AG10803 (cell line): ENCODE measurements at places on chromosomes 2 and 18.

GRCh38 chr2:75707901-75708300 lies 2.8 kb downstream of the GCFC2 start:
- DNase-seq = peak; percentile 25

- DNase-seq = no peak
Observed at GRCh38 chr2:11711751-11712150, 34.7 kb upstream of the LPIN1 start.

DNA sequence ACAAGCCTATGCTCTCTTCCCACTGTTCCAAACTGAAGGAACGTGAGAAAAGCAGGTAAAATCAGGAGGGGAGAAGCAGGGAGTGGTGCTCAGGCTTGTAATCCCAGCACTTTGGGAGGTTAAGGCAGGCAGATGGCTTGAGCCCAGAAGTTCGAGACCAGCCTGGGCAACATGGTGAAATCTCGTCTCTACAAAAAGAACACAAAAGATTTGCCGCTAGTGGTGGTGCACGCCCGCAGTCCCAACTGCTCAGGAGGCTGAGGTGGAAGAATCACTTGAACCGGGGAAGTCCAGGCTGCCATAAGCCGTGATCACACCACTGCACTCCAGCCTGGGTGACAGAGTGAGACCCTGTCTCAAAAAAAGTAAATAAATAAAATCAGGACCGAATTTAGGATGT lies 1.3 kb upstream of the TMSB10 start:
- no peak for DNase-seq

DNA sequence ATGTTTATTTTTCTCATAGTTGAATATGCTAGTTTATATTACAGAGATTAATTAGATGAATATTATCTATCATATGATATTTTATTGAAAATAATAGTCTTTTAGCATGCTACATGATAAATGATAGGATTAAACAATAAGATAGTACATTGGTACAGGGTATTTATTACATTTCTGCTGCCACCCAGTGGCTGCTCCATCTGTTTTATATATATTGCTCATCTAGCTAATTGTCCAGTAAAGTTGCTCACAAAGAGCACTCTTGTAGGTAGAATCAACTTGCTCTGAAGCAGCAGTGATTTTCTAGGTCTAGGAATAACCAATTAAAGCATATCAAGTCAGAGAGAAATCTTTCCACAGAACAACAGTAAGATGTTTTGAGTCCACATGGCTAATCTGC lies 183.3 kb downstream of the ASXL3 start:
- DNase-seq = peak; percentile 23

GRCh38 chr2:98921062-98921461 lies 15.0 kb downstream of the CRACDL start:
- no peak for DNase-seq

DNA sequence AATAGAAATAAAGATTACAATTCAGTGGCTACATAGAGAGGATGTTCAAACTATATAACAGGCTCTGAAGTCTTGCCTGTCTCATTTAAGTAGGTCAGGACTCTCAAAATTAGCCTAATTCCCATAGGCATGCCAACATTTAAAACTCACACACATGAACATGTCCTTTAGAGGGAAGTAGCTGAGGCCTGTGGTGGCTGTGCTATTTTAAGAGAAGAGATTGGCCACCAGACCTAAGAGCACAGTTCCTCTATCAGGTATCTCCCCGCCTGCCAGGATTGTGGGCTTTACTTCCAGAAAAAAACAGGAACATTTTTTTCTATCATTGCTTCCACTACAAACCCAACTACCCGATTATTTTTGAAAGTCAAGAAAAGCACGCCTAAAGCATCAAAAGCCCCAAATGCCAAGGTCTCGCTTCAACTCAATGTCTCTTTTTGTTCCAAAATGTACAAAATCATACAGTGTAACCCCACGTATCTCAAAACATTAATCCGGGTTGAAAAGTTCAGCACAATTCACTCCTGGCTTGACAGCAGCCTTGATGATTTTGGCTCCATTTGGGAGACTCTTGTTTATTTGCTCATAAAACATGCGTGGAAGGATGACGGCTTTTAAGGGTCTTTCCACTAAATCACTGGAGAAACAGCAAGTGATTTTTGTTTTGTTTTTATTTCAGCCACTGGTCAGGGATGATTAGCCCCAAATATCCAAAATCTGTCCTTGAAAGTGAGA lies 15.3 kb downstream of the FHL2 start:
- no peak for DNase-seq

DNA sequence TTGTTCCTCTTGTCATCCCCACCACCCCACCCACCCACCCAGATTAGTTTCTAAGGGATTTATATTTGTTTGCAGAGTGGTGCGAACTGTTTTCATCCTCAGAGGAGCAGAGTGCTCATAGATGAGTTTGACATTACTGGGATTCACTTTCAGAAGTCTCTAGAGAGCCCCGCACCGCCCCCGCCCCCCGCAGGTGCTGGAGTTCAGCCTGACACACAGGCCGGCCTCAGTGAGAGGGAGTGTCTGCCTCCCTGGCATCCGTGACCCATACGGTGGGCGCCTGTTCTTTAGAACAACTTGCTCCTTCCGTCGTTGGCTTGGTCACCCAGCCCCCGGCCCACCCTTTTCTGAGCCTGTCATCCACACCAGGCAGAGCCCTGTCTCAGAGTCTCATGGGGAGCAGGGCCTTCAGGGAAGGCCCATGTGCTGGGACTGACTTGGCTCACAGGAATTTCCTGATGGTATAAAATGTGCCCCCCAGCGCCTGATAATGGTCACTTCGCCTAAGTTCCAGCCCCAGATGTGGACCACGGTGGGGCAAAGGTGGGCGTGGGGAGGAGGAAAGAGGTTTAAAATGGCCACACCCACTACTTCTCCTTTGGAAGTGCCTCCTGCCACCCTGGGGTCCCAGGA lies 44.3 kb downstream of the HPCAL1 start:
- DNase-seq = no peak

DNA sequence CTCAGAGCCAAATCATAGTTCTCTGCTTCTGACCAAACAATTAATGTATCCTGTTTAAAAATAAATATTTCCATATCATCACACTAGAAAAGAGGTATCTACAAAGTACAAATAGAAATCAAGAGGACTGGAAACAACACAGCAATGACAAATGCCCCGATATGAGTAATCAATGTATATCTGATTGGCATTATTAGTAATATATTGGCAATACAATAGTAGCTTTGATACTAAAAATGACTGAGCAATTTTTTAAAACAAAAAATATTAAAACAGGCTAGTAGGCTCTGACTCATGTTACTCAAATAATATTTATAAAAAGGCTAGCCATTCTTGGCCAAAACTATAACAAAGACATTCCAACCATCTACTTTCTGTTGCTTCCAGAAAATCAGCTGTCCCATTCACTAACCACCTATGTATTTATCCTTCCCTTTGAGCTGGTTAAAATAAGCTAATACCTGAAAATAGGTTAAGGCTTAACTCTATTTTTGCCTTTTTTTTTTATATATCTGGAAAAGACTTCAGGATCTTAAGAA lies 13.3 kb downstream of the PPP4R3B start:
- peak; percentile 17 for DNase-seq

GRCh38 chr2:43541165-43541564 lies 54.7 kb downstream of the THADA start:
- peak; percentile 52 for DNase-seq

GRCh38 chr2:119477113-119477505 lies 45.5 kb downstream of the TMEM37 start:
- no peak for DNase-seq

DNA sequence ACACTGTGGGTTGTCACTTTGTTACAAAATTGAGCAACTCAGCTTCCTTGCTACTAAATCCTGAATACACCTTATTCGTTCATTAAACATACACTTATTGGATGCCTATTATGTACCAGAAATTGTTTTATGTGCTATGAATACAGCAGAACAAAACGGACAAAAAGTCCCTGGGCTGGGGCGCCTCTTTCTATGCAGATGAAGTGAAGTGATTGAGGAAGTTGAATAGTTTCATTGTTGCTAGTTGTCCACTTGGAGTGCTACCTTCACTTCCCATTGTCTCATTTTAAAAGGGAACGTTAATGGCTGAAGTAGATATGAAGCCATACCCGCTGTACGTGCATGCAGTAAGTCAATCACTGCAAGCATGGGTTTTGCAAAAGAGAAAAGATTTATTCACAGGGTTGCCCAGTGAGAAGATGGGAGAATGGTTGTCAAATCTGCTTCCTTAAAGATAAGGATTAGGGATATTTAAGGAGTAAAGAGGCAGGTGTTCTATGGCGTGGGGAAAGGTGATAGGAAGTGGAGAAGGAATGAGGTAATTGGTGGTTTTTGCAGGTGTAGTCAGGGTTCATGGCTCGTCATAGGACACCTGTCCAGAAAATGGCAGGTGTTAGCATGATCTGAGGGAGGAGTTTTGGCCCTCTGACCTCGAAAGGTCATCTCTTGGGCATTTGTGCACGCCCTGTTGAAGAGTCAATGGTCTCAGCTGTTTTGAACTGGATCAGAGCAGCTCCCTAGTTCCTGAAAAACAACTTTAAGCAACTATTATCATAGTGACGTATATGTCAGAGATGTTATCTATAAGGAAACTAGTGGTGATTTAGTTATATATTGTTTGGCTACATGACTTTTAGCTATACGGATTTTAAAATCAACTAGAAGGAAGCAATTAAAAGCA lies 23.5 kb downstream of the TRPM8 start:
- DNase-seq = no peak

DNA sequence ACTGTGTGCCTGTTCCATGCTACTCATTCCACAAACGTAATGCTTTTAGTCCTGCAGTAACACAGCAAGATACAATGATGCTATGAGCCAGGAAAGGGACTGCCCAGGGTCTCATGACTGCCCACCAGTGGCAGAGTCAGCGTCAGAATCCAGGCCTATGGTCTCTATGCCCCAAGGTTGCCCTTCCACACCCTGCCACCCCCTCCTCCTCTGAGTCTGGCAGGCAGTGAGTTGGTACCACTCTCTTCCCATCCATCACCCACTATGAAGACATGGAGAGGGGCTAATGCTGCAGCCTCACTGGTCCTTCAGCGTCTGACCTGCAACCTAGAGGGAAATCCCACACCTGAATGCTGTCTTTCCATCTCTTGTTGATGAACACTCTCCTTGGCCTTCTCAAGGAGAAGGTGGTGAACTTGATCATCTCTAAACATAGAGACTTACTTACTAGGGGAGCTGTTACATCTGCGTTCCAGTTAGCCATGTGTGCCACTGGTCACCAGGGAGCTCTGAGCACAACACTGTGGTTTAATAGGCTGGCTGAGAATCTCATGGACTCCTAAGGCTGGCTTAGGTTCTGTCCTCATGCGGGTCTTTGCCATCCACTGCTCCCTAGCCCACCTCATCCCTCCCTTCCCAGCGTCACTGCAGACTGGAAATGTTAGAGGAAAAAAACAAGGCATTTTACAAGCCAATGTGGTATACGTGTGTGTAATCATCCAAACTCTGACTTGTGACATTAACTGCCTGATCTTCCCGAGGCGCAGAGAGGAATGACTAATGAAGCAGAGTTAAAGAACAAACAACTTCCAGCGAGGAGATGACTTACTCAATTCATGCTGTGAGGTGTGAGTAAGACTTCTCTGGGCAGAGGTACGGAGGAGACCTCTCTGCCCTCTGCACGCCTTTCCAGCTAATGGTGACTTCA lies 28.8 kb downstream of the STEAP3 start:
- DNase-seq = peak; percentile 94

GRCh38 chr2:4693266-4693665 lies 989.9 kb downstream of the DCDC2C start:
- DNase-seq = no peak

GRCh38 chr2:30219886-30220875 lies 11.2 kb upstream of the LBH start:
- DNase-seq = no peak

GRCh38 chr2:54090521-54091117 lies 24.8 kb upstream of the ACYP2 start:
- no peak for DNase-seq

DNA sequence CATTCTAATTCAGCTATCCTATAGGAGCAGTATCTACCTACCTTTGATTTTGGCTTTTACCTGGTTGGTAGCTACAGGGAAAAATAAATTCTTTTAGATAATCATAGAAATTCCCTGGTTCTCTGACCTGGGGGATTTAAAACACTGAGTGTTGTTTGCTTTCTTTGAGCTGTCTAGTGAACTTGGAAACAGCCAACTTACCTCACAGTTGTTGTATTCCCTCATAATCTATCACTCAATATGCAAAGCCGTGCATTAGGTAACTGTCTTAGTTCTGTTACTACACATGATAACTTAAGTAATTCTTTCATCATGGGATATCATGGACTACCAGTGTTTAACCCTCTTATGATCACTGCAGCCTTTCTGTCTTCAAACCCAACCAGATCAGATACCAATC lies 127.8 kb downstream of the TTC27 start:
- no peak for DNase-seq

GRCh38 chr2:197135806-197136205 lies 174.8 kb downstream of the ANKRD44 start:
- no peak for DNase-seq

DNA sequence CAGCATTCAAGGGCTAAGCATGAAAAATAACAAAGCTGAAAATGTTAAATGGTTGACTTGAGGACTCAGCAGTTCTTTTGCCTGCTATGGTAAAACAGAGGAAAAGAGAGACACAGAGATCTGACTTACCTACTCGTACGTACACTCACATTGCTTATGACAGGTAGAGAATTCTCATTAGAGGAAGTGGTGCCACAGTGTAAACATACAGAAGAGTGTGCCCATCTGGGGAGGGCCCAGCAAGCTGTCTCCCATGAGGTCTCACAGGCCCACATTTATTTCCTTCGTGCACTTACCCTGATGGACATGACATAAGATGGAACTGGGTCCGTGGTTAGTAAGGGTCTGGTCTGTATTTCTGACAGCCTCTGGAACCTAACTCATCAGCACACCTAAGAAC lies 729.1 kb downstream of the BCL11A start:
- DNase-seq = no peak

GRCh38 chr18:66346833-66347588 lies 256.9 kb downstream of the CDH19 start:
- no peak for DNase-seq

DNA sequence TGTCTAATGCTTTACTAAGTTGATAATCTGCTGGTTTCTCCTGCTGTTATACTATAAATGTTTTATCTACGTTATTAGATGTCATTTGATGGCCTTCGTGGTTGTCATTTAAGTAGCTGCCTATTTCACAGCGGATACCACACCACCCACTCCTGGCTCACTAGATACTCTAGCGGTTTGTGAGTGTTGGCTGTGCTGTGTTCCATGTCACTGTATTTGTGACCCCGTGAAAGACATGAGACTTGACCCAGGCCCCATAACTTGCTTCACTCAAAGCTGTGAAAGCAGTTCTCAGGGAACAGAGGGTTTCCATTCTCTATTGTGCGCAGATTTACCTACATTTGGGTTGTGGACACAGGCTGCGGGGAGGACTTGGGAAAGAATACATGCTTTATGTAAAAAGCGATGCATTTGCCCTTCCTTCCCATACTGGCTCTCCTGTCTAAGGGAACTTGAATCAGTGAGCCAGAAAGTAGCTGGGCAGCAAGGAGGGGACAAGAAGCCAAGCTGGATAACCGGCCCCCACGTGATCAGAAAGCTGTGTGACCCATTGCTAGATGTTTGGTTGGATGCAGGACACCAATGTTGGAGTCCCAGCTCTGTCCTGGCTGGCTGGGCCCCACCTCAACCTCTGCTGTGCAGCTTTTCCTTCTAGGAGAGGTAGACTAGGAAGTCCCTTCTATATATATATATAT lies 52.2 kb downstream of the PLB1 start:
- DNase-seq = no peak
